ENCODE measurements at places on chromosomes 7 and 10.

GRCh38 chr7:113764401-113765035 is 154.3 kb downstream of the PPP1R3A start:
- no peak for DNase-seq

DNA sequence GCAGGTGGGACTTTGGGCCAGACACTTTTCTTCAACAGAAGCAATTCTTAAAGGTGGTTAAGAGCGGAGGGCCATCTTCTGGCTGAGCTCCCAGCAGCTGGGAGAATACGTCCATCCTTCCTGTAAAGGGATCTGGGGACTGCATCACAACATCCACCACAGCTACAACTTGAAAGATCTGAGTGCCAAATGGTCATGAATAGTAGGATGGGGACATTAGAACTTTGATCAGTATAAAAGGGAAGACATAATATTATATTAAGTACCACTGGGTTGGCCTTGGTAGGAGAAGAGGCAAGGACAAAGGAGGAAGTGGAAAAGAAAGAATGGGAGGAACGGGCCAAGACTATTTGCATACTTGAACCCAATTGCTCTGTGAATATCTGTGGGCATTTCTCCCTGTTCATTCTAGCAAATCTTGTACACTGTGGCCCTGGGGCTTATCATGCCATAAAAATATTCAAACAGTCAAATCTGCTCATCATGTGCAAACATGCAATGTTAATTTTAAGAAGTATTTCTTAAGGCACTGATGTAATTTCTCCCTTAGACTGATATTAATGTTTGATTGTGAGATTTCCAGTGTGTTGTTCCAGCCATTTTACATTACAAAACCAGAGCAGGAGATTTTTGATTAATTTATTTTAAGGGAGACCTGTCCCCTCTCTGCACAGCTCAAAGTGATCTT is 65.5 kb upstream of the CREB5 start:
- DNase-seq, result no peak

DNA sequence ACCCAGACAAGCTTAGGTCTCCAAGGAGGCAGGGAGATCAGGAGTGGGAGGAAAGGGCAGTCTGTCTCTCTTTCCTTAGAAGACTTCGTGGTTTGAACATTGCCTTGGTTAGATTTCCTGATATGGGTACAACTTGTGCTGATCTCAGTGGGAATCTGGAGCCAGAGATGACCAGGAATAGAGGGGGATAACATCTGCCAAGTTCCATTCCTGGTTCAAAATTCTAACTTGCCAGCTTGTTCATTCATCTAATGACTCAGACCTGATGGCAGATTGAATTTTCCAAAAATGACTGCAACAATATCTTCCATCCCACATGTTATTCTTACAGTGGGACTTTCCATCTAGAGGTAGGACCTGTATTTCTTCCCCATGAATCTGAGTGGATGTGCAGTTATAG is 394.3 kb upstream of the PODXL start:
- no peak for DNase-seq

GRCh38 chr7:96179837-96180236 is 142.1 kb downstream of the SLC25A13 start:
- DNase-seq, result no peak

DNA sequence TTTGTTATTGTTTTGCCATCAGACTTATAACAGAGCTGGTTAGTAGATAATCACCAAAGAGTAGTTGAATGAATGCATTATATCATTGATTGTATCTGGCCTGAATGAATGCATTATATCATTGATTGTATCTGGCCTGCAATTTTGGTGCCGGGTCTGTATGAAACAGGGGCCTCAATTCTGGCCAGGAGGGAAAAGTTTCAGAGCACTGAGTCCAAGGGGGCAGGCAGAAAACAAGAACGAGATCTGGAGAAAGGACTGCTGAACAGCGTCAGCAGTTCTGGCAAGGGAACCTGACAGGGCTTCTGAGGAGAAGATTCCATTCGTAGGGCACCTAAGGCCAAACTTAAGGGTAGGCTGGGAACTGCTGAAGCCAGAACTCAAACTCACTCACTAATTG is 128.0 kb downstream of the SEMA3C start:
- DNase-seq, result no peak

DNA sequence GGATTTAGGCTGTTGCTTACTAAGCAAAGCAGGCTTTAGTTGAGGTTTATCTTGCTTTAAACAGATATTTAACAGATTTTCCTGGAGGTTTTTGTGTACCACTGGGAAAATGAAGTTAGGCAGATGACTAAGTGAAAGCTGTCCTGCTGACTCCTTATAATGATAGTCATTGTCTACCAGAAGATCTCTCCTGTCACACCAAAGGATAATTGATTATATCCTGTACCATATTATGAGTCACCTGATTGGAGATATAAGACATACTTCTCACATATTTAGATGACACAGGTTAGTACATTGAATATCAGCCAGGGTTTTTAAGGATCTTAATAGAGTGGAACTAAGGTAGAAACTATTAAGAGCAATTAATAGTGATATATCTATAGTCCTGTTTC is 68.4 kb downstream of the PTEN start:
- DNase-seq, result no peak

DNA sequence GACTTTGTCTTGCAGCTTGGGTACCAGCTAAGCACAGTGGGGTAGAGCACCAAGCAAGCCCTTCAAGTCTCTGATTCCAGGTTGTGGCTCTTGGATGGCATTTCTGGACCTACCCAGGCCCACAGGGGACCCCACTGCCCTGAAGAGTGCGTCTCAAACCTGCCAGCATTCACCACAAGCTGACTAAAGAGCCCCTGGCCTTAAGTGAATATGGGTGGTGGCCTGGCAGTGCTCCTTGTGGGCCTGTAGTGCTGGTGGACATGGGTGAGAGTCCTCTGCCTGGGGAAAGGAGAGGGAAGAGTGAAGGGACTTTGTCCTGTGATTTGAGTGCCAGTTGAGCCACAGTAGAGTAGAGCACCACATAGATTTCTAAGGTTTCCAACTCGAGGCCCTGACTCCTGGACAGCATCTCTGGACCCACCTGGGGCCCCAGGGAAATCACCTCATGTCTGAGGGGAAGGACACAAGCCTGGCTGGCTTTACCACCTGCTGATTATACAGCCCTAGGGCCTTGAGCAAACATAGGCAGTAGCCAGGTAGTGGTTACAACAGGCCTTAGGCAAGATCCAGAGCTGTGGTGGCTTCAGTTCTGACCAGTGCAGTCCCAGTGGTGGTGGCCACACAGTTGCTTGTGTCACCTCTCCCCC is 23.7 kb downstream of the GSDME start:
- DNase-seq, result no peak

- peak; percentile 71 for DNase-seq
Measured at GRCh38 chr7:51606601-51607154, 290.1 kb upstream of the COBL start.

- DNase-seq, result no peak
Measured at GRCh38 chr7:42244828-42245227, 7.8 kb upstream of the GLI3 start.

DNA sequence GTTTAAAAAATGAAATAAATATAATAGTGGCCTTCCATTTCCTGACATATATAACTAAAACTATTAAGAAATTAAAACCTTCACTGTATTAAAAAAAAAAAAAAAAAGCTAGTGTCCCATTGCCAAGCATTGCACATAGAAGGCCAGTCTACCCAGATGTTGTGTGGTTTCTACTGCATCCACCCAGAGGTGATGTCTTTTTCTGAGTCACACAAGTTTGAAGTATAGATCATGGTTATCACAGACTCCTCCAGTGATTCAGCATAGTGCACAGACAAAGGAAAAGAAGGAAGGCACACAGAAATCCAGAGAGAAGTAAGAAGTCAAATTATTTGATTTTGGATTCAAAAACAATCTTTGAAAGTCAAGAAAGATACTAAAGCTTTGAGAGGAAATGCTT is 429.0 kb downstream of the ETV1 start:
- DNase-seq, result no peak

DNA sequence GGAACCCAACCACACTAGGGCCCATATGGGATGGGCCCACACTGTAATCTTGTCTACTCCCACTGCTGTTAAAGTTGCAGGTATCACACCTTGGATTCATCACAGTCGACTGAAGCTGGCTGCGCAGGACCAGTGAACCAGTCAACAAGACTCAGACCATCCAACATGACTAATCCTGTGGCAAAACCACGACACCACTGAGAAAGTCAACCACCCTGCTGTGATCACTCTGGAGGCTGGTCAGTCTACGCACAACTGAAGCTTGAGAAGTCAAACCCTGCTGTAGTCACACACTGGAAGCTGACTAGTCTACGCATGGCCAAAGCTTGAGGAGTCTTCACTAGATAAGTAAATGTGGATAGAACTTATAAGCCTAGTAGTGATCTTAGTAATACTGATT is 9.6 kb upstream of the CYREN start:
- no peak for DNase-seq

- DNase-seq, result no peak
Measured at GRCh38 chr7:70915067-70915466, 216.9 kb upstream of the GALNT17 start.

- DNase-seq, result no peak
Measured at GRCh38 chr7:130153211-130153908, 51.8 kb downstream of the TMEM209 start.

GRCh38 chr7:27966219-27966780 is 214.3 kb downstream of the JAZF1 start:
- DNase-seq, result no peak

- DNase-seq, result peak; percentile 87
Measured at GRCh38 chr10:126839094-126839761, 66.0 kb upstream of the DOCK1 start.
